ENCODE measurements at places on chromosomes 7 and 10.

GRCh38 chr7:155588468-155588998, 42.2 kb upstream of the CNPY1 start:
- DNase-seq: no peak

DNA sequence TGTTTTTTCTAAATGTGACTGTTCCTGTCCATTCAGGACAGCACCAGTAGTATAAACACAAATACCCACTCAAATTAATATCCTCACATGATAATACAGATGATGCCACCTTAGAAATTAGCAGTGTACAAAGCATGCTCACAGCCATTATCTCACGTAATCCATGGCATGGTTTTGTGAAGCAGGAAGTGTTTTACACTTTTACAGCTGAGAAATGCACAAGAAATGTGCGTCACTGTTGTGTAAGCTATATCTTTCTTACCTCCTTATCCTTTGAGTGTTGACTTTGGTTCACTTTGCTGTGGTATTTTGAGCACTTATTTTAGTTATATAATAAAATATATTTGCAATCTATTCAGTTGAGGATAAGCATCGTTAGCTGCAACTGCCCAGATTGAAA, 31.6 kb downstream of the NKX2-3 start:
- DNase-seq: no peak

GRCh38 chr7:40658729-40659128, 523.9 kb downstream of the SUGCT start:
- no peak for DNase-seq

- DNase-seq: no peak
Observed at GRCh38 chr7:151366166-151366879, 24.7 kb downstream of the NUB1 start.

GRCh38 chr7:148962440-148962822, 65.9 kb downstream of the PDIA4 start:
- no peak for DNase-seq

DNA sequence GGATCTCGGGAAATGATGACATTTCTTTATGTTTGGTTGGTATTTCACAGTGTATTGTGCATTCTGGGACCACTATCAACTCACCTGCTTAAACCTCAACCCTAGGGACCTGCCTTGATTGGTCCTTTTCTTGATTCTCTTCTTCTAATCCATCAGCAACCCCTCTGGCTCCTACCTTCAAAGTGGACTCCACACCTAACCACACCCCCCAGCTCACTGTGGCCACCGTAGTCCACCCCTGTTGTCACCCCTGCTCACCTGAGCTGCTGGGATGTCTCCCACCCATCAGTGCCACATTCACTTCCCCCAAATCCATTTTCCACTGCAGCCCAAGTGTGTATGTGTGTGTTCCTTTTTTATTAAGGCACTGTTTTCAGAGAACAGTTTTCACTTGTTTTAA, 145.0 kb downstream of the PLPP4 start:
- no peak for DNase-seq

- no peak for DNase-seq
Observed at GRCh38 chr10:37975401-37975991, 951 bp downstream of the ZNF25 start.

GRCh38 chr10:79142064-79142491, 73.3 kb downstream of the ZMIZ1 start:
- DNase-seq: no peak

- DNase-seq: no peak
Observed at GRCh38 chr7:49855281-49855980, 82.0 kb downstream of the VWC2 start.

DNA sequence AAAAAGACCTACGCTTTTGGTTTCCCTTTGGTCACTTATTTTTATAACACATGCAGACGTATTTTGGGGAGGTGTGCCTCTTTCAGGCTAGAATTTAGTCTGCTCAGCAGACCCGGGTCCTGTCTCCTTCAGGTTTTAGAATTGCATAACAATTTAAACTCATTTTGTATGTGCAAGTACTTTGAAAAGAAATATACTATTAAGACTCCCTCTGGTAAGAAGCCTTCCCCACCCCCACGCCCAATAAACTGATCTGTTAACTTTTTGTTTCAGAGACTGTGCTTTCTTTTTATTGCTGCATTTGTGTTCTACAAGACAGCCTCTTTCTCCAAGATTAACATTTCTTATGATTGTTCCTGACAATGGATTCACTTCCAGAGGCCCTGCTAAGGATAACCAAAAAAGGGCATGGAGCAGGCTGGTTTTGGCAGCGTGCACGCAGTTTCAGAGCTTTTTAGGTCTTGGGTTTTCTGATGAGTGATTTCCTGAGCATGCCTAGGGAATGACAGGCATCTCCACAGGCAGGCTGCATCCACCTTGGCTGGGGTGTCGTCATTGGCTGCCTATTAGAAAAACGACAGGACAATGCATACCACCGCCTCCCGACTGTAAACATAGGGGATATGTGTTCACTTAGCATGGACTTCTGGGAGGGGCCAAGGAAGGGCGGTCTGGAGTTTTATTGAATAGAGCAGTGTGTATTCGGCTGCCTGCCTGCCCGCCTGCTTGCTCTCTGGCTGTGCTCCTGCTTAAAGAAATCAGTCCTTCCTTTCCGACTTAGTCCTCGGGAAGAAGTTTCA, at the start of gene CALD1:
TSS of gene CALD1 (plus strand) at position 694 of the 800 bp plus-strand sequence. CDS start 88,100 bp downstream, outside the sequence.
- peak; percentile 93 for DNase-seq

GRCh38 chr10:30671026-30671616, 41.6 kb upstream of the LYZL2 start:
- peak; percentile 92 for DNase-seq

DNA sequence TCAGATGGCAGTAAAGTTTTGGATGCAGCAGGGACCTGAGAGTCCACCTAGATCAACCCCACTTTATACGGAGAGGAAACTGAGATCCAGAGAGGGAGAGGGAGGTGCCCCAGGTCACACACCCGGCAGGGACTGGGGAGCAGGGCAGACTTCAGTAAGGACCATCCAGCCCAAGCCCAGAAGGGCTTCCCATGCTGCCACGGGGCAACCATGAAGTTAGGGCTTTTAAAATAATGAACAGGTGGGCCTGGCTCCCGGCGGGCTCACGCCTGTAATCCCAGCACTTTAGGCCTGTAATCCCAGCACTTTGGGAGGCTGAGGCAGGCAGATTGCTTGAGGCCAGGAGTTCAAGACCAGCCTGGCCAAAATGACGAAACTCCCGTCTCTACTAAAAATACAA, 98.5 kb downstream of the HIP1 start:
- no peak for DNase-seq

- DNase-seq: no peak
Observed at GRCh38 chr10:99374526-99374925, 45.4 kb downstream of the CNNM1 start.

GRCh38 chr7:845091-845490, 12.8 kb downstream of the SUN1 start:
- no peak for DNase-seq

DNA sequence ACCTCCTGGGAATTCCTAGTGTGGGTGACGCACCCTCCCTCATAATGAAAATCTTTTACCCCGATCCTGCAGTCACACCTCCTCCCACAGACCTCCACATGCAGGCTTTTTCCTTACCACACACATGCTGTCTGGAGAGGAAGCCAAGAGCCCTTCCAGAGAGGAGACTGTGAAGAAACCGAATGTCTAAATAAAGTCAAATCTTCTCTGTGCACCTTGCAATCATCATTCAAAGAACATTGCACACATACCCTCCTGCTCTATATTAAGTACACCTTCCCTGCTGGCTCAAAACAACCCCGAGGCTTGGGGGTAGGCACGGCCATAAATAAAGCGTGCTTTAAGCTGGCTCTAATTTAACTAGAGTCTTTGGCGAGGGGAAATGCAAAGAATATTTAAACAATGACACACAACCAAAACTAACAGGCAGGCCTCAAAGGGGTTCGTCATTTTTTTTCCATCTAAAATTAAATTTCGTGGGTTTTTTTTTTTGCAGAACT, 34.9 kb downstream of the CALML3 start:
- peak; percentile 38 for DNase-seq

- no peak for DNase-seq
Observed at GRCh38 chr7:42924223-42924838, 7.6 kb downstream of the PSMA2 start.

DNA sequence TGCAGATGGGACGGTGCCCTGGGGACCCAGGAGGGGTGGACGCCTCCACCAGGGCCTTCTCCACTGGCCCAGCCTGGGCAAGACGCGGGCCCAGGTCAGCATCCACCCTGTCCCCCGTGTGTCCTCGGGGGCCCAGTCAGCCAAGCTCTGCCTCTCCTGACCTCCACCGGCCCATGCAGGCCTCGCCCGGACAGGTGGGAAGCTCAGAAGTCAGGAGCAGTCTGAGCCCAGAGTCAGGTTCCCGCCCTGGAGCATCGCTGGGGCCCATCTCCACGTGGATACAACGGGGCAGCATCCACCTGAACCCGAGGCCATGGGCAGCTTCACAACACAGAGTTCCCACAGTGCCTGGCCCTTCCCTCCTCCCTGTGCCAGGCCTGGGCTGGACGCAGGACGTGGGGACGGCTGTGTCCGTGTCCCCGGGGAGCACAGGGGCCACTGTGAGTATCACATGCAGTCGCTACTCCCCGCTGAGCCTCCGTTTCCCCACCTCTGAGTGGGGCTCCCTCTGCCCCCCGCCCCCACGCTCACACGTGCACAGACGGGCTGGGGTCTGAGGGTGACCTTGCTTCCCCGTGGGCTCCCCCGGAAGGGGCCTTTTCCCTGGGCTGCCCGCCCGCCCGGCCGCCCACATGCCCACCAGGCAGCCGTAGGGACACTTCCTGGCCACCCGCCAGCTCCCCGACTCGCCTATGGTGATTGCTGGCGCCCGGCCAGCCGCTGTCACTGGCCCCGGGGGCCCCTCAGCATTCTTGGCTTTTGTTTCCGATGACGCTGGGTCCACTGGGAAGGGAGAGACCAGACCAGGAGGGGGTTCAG, 64.3 kb downstream of the PDGFA start:
- peak; percentile 82 for DNase-seq

DNA sequence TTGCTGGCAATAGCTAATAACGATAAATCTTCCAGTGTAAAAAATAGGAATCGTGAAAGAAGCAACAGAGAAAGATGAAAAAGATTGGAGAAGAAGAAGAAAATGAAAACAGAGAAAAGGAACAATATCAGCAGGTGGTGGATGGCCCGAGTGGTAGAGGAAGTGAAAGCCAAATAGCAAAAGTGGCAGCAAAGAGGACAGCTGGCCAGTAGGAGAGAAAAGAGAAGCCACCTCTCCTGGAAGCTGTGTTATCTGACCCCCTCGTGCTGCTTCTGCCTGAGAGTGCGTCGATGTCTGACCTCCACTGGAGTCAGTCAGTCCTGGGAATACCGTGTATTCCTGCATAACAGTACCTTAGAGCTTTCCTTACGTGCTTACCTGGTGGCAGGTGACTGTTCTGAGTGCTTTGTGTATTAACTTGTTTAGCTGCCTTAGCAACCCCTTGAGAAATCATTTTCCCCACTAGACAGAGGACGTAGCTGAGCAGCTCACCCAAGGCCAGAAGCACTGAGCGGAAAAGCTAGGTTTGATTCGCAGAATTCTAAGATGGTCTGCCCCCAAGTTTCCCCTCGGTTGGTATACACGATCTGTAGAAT, 88.3 kb downstream of the CHN2 start:
- no peak for DNase-seq

DNA sequence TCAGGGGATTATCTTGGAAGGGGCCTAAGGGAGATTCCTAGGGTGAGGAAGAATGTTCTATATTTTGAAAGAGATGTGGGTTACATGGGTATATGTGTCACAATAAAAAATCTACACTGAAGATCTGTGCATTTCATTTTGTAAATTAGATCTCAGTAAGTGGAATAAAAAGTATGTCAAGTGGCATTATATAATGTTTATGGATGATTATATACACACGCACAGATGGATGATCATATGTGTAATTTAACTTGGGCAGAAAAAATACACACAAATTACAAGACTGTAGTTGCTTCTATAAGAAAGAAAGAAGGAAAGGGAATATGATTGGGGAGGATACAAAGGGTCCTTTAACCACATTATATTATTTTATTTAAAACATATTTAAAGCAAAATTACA, 18.5 kb downstream of the ASZ1 start:
- no peak for DNase-seq
